A549 treated with DMSO at 1 μM for 4 hours (cell line): ENCODE measurements at places on chromosomes 13 and 19. TPM values are rescaled to one million over a fixed set of nuclear protein-coding genes. Genes with fewer than 3 reads are reported as not detected.

The VSIG10L gene
- 6.6 to 11.1 TPM (median 9.1 TPM) in 5 replicates for total RNA-seq

The NMRK2 gene
- not detected in 5 replicates for total RNA-seq

The CDC42EP5 gene
- total RNA-seq: not detected in 5 replicates

The OVOL3 gene
- total RNA-seq: 0.36 to 0.52 TPM (median 0.37 TPM) in 4 of 5 replicates, not detected in the other

The PLK5 gene
- 0.03 TPM in 1 of 5 replicates, not detected in the others for total RNA-seq

The CYP4F11 gene
- 6.6 to 8.8 TPM (median 7.0 TPM) in 5 replicates for total RNA-seq

The DUXA gene
- not detected in 5 replicates for total RNA-seq

The CEACAM1 gene
- 1.2 to 2.3 TPM (median 1.7 TPM) in 5 replicates for total RNA-seq

The PSG3 gene
- total RNA-seq: 0.11 to 0.18 TPM (median 0.14 TPM) in 4 of 5 replicates, not detected in the other

The PROZ gene
- total RNA-seq: not detected in 5 replicates

The CGB7 gene
- total RNA-seq: 0.35 to 0.92 TPM (median 0.45 TPM) in 5 replicates

The NPHS1 gene
- total RNA-seq: 0.17 to 0.77 TPM (median 0.42 TPM) in 5 replicates

The SEMA6B gene
- total RNA-seq: 5.9 to 7.7 TPM (median 6.8 TPM) in 5 replicates

The MARK4 gene
- 5.4 to 9.7 TPM (median 7.3 TPM) in 5 replicates for total RNA-seq

The GARIN5A gene
- 1.4 to 2.2 TPM (median 1.8 TPM) in 5 replicates for total RNA-seq

The LHB gene
- total RNA-seq: not detected in 5 replicates

The DZIP1 gene
- 9.5 to 15.2 TPM (median 13.9 TPM) in 5 replicates for total RNA-seq

The CRTC1 gene
- total RNA-seq: 2.2 to 5.6 TPM (median 4.6 TPM) in 5 replicates

The SLC7A9 gene
- total RNA-seq: 0.29 to 0.57 TPM (median 0.45 TPM) in 5 replicates

The LCP1 gene
- total RNA-seq: 0.14 to 0.26 TPM (median 0.21 TPM) in 5 replicates
